ENCODE measurements at places on chromosomes 2 and 18.

DNA sequence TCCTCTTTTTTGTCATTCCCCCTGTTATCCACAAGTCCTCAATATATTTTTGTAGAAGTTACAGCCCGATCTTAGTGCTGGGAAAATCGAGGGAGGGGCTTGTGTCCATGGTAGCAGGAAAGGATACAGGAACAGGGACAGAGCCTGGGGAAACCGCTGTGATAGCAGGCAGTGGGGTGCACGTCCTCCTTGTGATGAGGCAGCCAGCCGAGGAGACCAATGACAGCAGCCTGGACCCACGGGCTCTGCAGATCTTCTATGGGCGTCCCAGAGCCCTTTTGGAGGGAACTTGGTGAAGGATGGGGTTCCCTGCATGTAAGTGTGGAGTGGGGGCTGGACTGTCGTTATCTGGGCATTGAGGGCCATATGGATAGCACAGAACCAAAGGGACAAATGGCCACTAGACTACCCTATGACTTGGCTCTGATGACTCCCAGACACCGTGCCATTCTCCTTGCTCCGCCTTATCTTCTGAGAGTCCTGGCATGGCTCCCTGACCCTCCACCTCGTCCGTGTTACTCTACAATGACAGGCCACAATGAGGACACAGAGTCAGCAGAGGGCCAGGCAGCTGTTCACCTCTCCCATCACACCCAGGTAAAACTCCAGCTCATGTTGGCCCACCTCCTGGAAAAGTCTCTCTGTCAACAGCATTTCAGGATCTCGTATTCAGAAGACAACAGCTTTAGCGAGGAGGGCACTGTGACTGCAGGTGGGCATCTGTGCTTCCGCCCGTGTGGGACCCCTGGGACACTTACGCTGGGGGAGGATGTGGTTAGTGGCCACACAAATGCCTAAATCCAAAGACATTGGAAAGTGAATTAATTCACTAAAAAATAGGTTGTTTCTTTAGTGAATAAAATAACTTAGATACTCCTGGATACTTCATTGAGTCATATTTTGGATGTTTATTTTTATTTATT lies 100.1 kb downstream of the VAPA start:
- DNase-seq: no peak

- DNase-seq: no peak
These were observed 691 bp downstream of the BIRC6 start for GRCh38 chr2:32357318-32358110.

DNA sequence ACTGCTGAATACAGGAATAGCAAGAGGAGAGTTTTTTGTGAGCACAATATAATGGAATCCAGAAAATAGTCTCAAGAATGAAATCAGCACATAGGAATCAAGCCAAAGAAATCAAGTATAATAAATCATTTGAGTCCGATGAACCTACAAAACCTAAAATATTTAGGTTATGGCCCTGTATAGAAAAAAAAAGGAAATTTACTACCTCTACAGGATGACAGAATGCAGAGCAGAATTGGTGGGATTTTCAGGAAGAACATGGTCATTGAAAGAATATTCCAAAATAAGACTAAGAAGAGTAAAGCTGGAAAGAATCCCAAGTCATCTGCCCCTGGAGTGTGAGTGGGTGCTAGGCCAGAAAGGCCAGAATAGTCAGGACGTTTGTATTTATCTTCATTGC lies 1041.2 kb upstream of the CDH2 start:
- no peak for DNase-seq

GRCh38 chr2:67652679-67653078 lies 255.5 kb downstream of the ETAA1 start:
- no peak for DNase-seq

- DNase-seq: no peak
These were observed 339.4 kb downstream of the RND3 start for GRCh38 chr2:150147889-150148683.

DNA sequence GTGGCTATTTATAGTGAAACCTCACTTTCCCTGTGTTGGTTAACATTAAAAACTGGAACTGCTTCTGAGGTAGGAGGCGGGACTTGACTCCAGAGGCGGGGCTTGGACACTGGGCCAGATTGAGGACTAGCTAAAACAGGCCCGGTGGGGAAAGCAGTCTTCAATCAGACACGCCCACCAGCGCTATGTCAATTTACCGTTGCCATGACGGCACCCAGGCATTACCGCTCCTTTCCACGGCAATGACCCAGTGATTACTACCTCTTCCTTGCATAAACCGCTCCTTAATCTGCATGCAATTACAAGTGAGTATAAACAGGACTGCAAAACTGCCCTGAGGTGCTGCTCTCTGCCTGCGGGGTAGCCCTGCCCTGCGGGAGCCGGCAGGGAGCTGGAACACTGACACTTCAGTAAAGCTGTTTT lies 35.3 kb downstream of the LRRFIP1 start:
- DNase-seq: peak; percentile 34

- no peak for DNase-seq
These were observed 4.7 kb downstream of the MYO5B start for GRCh38 chr18:50190236-50190635.

GRCh38 chr2:186515376-186515775 lies 29.3 kb downstream of the ZC3H15 start:
- DNase-seq: no peak

GRCh38 chr2:171081649-171082111 lies 79.0 kb downstream of the TLK1 start:
- no peak for DNase-seq

- no peak for DNase-seq
These were observed 109.5 kb downstream of the NXPH2 start for GRCh38 chr2:138670734-138671133.

DNA sequence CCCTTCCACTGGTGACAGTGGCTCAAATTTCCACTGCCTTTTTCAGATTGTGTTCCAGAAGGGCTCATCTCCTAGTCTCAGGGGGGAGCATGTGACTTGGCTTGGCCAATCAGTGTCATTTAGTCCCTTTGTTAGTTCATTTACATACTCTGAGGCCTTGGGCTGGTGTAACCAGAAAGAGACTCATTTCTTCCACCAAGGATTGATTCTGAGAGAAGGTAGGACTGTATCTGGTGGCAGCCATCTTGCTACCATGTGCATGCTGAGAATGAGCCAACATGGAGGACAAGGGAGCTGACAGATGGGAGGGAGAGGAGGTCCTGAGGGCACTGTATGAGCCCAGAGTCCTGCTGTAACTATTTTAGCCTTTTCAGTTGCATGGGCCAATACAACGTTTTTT lies 191.7 kb downstream of the THSD7B start:
- DNase-seq: no peak

- DNase-seq: no peak
These were observed 2.3 kb downstream of the ASB3 start for GRCh38 chr2:53784436-53784835.

DNA sequence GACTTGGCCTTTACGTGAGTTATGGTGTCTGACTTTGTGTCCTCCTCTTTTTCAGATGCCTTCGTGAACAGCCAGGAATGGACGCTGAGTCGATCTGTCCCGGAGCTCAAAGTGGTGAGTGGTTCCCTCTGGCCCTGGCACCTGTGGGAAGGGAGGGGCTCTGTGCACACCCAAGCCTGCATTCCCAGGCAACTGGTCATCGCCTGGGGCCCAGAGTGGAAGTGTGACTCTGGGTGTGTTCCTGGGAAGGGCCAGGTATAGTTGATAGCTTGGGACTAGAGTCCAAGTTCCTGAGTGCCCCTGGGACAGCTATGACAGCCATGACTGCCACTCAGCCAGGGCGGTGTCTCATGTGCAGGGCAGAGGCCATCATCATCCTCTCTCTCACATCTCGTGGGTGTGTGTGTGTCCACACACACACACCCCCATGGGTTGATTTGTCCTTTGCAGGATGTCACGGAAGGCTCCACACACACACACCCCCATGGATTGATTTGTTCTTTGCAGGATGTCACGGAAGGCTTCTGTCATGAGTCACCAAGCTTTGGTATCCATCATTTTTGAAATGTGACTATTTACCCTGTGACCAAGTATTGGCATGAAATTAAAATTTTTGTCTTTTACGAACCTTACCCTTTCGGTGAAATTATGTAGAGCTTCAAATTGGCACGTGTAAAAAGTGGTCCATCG lies 215.4 kb downstream of the AGAP1 start:
- DNase-seq: no peak

DNA sequence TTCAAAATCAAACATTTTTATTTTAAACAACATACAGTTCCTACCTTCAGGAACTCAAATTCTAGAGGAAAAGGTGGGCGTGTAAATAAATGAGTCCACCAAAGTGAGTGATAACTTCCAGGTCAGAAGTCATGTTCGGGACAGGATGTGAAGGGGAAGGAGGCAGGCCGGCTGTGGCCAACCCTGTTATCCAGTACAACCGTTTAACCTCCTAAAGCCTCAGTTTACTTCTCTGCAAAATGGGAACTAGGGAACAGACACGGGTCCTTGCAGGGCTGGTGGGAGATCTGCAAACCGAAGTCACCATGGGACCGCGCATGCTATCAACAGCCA lies 373 bp downstream of the EIPR1 start:
- DNase-seq: no peak

- DNase-seq: no peak
These were observed 67.7 kb downstream of the SLC8A1 start for GRCh38 chr2:40384233-40384632.

DNA sequence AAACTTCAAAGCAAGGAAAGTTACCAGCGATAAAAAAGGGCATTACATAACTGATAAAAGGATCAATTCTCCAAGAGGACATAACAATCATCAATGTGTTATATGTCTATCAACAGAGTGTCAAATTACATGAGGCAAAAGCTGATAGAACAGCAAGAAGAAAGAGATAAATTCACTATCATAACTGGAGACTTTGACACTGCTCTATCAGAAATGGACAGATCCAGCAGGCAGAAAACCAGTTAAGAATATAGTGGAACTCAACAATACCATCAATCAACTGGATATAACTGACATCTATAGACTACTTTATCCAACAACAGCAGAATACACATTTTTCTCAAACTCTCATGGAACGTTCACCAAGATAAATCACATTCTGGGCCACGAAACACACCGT lies 65.0 kb downstream of the ROCK2 start:
- no peak for DNase-seq

- no peak for DNase-seq
These were observed 1101.0 kb upstream of the GYPC start for GRCh38 chr2:125554956-125555355.

GRCh38 chr2:72988041-72988440 lies 70.7 kb downstream of the EMX1 start:
- no peak for DNase-seq

GRCh38 chr2:10303694-10304378 lies 1.1 kb downstream of the HPCAL1 start:
- no peak for DNase-seq

GRCh38 chr18:10365021-10365500 lies 89.4 kb upstream of the APCDD1 start:
- no peak for DNase-seq

- DNase-seq: no peak
These were observed 90.5 kb downstream of the MYO5B start for GRCh38 chr18:50104421-50104820.

DNA sequence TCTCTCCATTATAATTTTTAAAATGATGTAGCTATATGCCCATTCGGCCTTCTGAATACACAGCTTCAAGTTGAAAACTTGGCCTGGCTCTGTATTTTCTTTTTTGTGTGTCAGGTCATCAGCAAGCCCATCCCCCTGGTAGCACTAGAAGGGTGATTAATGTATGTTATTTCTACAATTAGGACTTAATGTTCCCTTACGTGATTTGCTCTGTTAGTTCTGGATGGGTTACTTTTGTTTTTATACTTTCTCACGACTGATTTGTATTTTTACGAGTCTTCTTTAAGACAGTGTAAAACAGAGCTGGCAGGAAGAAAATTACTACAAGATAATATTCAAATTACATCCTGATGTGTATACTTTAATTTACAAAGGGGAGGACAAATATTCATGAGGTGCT lies 88.4 kb upstream of the RGPD4 start:
- no peak for DNase-seq

- no peak for DNase-seq
These were observed 9.2 kb downstream of the RNMT start for GRCh38 chr18:13735681-13736080.

GRCh38 chr2:191350826-191351225 lies 105.6 kb downstream of the MYO1B start:
- DNase-seq: no peak

GRCh38 chr18:49052891-49053644 lies 102.3 kb upstream of the SMAD7 start:
- peak; percentile 92 for DNase-seq

DNA sequence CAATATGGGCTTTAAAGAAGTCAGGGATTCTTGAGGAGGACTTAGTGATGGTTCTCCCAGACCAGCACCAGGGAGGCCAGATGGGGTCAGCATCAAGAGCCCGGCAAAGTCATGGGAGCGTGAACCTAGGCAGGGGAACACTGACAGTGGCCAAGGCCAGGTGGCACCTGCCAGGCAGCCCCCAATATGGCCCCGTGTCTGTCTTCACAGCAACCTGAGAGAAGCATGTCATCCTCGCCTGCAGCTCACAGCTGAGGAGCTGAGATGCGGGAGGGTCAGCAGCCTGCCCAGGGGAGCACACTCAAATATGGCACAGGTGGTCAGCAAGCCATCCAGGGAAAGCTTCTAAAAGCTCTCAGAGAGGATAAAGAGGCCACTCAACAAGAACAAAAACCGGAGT lies 105.7 kb upstream of the GPC1 start:
- DNase-seq: no peak

DNA sequence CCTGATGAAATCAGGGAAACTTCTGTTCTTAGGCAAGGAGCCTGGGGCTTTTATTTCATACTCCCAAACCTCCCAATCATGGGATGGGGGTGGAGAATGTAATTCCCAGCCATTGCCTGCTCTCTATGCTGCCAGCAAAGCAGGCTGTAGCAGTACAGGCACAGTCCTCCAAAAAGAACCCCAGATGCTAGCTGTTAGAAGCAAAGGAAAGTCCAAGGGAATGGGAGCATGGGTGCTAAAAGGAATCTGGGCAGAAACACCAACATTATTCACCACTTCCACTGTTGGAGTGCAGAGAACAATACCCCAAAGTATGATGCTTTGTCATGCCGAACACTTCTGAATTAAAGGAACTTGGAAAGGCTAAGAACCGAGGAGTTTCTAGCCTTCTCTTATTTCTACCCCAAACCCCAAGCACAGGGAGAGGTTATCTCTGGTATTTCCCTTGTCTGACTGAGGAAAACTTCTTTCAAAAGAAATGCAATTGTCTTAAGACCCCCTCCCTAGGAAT lies 24.7 kb downstream of the MDH1 start:
- DNase-seq: no peak

- DNase-seq: no peak
These were observed 950.3 kb downstream of the SOCS6 start for GRCh38 chr18:71238974-71239624.

- DNase-seq: no peak
These were observed 47.3 kb downstream of the QPCT start for GRCh38 chr2:37391711-37392110.

- no peak for DNase-seq
These were observed 25.3 kb downstream of the DYNAP start for GRCh38 chr18:54616220-54616848.

DNA sequence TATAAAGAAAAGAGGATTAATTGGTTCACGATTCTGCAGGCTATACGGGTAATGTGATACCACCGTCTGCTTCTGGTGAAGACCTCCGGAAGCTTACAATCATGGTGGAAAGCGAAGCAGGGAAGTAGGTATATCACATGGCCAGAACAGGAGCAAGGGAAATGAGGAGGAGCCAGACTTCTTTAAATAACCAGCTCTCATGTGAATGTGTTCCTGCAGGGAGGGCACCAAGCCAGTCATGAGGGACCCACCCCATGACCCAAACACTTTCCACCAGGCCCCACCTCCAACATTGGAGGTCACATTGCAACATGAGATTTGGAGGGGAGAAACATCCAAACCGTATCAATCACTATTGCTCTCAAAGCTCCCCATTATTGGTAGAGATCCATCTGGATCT lies 61.8 kb downstream of the EFEMP1 start:
- no peak for DNase-seq

All from AG04449 (cell line).